Type B pancreatic cell (in vitro differentiated cells): ENCODE measurements at places on chromosomes 11 and 22. TPM values are rescaled to one million over a fixed set of nuclear protein-coding genes. Genes with fewer than 3 reads are reported as not detected.

Gene HBD
- 0.79 TPM in 1 of 2 replicates, not detected in the other for total RNA-seq

Gene LRRC4C
- 5.5 and 14.0 TPM in 2 replicates for total RNA-seq

Gene GAS2
- total RNA-seq = 8.9 and 15.6 TPM in 2 replicates

Gene OR52E8
- not detected in 2 replicates for total RNA-seq

Gene OR56A1
- total RNA-seq = not detected in 2 replicates

Gene TST
- total RNA-seq = 30.8 and 34.0 TPM in 2 replicates

- no peak for DNase-seq
These were observed 40.7 kb downstream of the ZNF202 start for GRCh38 chr11:123700772-123701171.

GRCh38 chr11:101166038-101166437, 36.4 kb upstream of the PGR start:
- no peak for DNase-seq

DNA sequence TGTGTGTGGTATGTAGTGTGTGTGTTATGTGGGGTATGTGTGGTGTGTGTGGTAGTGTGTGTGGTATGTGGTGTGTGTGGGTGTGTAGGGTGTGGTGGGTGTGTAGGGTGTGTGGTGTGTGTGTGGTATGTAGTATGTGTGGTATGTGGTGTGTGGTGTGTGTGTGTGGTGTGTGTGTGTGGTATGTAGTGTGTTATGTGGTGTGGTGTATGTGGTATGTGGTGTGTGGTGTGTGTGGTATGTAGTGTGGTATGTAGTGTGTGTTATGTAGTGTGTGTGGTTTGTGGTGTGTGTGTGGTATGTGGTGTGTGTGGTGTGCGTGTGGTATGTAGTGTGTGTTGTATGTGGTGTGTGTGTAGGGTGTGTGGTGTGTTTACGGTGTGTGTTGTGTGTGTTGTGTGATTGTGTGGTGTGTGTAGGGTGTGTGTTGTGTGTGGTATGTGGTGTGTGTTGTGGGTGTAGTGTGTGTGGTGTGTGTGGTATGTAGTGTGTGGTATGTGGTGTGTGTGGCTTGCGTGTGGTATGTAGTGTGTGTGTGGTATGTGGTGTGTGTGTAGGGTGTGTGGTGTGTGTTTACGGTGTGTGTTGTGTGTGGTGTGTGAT, 4.2 kb upstream of the PPP6R2 start:
- DNase-seq = no peak

DNA sequence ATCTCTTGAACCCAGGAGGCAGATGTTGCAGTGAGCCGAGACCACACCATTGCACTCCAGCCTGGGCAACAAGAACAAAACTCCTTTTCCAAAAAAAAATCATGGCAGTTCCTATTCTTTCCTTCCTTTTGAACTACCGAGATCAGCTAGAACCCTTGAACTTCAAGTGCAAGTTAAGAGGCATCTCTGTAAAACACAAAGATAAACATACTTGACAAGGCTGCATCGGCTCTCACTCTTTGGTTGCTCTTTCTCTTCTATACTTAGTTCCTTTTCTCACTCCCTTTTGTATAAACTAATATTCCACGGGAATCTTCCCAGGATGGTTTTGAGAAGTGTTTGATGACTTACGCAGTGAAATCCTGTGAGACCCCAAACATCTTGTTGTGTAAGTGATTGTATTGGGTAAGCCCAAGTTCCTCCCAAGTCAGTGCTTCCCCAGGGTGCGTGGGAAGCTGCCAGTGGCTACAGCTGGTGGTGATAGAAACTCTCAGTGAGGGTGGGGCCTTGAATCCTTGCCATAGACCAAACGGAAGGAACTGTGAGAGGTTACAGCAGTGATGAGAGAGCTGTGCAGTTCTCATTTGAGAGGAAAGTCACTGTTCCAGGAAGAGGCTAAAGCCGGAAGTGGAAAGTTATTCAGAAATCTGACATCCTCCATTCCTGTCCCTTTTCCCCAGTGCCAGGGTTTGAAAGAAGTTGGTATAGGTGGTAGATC, 24.1 kb upstream of the CDC42EP2 start:
- no peak for DNase-seq

DNA sequence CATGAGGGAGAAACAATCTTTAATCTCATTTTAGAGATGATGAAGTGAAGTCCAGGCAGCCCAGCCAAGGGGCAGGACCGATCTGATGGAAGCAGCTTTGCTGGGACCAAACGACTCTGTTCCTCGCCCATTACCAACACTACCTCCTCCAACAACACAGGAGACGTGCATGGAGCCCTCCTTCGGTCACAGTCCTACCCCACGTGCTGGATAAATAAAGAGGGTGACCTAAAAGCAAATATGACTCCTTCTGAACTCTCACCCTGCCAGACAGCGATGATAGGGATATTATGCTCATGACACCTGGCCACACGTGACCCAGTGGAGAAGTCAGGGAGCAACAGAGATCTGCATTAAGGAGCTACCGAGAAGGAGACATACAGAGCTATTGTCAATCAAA, 26.0 kb downstream of the SCGB1A1 start:
- no peak for DNase-seq

- no peak for DNase-seq
These were observed at the start of gene FIBIN for GRCh38 chr11:26993965-26994457. FIBIN (plus strand) TSS chr11:26994112; CDS start chr11:26994527, 415 bp downstream.

- DNase-seq = no peak
These were observed 70.8 kb downstream of the BLID start for GRCh38 chr11:122045181-122045586.

DNA sequence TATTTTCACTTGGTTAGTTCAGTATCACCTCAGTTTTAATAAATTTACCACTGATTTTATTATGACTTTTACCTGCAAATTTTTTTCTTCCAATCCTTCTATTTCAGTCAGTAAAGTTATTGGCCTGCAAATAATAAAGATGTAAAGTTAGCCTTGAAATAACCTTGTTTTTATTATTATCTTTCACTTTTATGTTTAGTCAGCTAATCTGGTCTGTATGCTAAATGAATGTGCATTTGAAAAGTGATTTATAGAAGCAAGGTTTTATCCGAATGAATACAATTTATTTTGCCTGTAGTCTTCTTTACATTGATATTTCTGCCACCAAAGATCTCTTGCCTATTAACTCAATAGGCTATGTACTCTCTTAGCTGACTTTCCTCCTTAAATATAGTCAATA, 425.7 kb downstream of the CNTN5 start:
- no peak for DNase-seq

DNA sequence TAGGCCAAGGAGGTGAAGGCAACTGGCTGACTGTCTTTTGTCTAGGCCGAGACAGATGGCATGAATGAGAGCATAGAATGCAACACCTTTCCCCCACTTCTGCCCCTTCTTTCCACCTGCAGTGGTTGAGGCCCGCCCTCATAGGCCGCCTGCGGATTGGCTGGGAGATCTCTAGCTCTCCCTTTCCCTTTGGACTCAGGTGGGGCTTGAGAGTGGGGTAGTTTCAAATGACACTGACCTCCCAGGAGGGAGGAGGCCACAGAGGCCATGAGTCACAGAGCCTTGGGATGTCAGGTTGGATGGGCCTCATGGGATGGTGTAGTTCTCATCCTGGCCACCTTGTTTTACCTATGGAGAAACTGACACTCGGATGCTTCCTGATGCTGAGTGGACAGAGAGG, 9.1 kb downstream of the MICAL2 start:
- DNase-seq = no peak

DNA sequence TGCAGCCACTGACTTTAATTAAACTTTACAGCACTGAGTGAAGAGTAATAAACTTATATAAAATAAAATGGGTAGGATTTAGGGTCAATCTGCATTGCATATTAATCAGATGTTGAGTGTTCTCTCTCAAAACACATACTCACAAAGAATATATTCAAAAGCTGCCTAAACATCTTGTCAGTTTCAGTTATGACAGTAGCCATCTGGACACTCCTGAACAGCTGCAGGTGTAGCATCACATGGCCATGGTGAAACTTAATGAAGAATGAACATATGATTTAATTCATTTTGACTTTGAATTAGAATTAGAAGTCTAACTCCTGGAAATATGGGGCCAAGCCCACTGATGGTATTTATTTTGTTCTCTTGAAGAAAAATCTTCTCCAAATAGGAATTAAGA, 684.3 kb upstream of the RAG2 start:
- no peak for DNase-seq

DNA sequence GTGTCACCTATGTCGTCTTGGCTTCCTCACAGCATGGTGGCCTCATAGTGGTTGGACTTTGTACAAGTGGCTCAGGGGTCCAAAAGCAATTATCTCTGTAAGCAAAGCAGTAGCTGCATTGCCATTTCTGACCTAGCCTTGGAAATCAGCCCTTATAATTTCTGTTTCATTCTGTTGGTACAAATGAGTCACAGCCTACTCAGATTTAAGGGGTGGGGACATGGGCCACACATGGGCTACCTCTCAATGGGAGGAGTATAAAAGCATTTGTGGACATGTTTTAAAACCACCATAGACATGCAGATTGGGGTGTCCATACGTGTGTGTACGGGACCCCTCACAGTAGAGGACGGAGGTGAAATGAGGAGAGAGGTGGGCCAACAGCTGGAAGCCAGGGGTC, 41.6 kb downstream of the CHRDL2 start:
- DNase-seq = no peak

DNA sequence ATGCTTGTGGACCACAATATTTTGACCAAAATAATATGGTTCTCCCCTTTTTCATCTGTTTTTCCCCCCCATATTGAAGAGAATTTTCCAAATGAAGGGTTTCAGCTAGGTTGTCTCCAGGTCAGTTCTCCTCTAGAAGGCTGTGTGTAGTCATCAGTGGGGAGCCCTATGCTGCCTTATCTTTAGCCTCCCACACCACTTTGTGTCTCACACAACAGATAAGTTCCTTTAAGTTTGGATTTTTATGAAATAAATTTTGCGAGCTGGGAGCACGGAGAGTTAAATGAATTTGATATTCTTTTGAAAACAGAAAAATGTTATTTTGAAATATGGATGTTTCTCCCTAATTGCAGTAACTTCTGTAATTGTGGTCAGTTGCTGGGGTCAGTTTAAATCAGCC, 28.9 kb downstream of the PAX6 start:
- no peak for DNase-seq

DNA sequence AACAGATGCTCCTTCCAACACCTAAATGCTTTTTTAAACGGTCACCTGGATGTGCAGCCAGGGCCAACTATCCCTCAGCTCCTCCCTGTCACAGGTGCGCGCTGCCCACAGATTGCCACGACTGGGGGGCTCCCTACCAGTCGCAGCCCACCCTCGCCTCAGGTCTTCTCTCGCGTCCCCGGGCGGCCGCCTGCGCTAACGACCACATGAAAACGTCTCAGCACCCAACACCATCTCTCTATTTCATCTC, 469 bp downstream of the ZBED5 start:
- DNase-seq = no peak

GRCh38 chr11:32213223-32213622, 122.3 kb downstream of the RCN1 start:
- no peak for DNase-seq

- no peak for DNase-seq
These were observed 62.4 kb downstream of the DSCAML1 start for GRCh38 chr11:117734601-117735024.
